ENCODE measurements at places on chromosomes 7 and 10.

- DNase-seq, result no peak
These were observed 259.6 kb upstream of the PPP2R2D start for GRCh38 chr10:131641231-131641630.

GRCh38 chr10:13812804-13813203, 226.0 kb downstream of the PRPF18 start:
- no peak for DNase-seq

- no peak for DNase-seq
These were observed 1.0 kb downstream of the CPED1 start for GRCh38 chr7:120989257-120990220.

DNA sequence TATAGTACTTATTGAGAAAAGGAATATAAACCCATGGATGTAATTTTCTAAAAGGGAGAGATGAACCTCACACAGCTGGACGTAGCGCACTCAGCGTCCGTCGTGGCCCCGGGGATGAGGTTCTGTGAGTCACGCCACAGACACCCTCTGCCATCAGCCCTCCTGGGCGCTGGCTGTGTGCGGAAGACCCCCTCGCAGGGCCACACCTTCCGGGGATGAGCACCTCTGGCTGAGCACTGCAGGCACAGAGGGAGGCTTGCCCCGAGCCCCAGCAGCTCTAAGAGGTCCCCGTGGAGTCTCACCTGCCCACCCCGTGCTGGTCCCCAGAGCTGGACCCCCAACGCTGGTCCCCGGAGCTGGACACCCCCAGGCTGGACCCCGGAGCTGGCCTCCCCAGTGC, 215.8 kb downstream of the PTPRN2 start:
- no peak for DNase-seq

DNA sequence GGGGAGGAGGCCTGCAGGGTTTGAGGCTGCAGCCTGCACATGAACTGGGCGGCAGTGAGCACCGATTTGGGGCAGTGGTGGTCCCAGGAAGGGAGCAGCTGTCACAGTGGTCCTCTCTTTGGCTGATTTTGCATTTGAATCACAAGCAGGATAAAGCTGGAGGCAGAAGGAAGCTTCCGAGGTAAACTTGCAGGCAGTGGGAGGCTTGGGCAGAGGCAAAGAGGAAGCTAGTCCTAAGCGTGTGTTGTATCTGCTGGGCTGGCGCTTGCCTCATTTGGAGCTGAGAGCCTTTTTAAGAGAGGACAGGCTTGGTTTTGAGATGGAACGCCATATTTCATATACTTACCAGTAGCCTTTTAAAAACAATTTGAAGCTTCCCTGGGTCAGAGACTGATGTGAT, 177.2 kb upstream of the PODXL start:
- no peak for DNase-seq

DNA sequence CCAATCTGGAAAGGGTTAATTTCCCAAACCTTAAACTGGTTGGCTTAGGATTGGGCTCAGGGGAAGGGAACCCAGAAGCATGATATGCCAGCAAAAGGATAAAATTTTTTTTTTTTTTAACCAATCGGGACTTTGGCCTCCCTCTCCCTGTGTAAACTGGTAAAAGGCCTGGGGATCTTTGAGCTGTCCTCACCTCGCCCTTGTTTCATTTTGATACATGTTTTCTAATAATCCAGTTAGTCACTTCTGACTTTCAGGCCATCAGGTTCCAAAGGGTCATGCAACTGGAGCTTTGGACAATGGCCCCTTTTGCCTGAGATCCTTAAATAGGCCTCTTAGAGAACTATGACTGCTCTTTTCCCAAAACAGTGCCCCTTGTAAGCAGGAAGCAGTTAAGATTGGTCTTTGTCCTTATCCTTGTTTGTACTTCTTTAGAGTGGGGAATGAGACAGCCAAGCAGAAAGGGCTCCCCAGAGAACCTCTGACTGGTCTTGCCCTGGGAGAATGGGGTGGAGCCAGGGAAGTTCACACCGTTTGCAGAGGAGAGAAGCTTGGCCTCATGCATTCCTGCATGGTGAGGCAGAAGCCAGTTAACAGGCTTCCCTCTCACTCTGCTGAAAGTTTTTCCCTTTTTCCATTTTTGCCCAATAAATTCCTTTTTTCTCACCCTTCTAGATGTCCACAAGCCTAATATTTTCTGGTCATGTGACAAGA, 424.2 kb upstream of the CNTNAP2 start:
- no peak for DNase-seq

- no peak for DNase-seq
These were observed 113.8 kb upstream of the PPP2R2D start for GRCh38 chr10:131786756-131787605.

DNA sequence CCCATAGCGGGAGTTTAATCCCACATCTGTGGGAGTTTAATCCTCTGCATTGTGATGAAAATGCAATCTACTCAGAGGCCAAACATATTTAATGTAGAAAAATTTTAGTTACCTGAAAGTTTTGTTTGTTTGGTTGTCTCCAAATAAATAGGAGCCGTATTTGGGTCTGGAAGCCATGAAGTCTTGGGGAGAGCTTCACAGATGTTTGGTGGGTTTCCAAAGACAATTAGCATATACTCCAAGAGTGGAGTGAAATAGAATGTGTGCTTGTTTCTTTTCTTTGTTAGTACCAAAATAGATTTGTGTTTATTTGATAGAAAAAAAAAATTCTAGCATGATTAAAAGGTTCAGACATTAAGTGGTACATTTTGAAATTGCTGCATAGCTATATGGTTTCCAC, 50.9 kb downstream of the ANK3 start:
- DNase-seq, result no peak

GRCh38 chr10:589961-590680, 99.3 kb downstream of the DIP2C start:
- no peak for DNase-seq

GRCh38 chr10:95964756-95965155, 57.0 kb downstream of the CC2D2B start:
- DNase-seq, result no peak

DNA sequence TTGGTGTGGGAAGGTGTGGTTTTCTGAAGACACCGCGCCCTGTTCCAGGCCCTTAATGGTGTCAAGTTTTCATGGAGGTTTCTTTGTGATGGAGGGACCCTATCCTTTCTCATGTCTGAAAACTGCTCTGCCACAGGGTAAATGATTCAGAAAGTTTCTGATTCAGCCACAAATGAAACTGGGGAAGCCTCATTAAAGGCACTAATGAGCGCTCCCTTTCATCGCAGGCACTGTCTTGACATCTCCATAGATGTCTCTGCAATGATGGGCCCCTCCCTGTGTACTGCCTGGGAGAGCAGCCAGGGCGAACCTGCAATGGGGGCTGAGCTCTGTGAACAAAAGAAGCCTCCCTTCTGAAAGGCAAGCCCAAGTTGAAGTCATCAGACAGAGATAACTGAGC, 355.3 kb downstream of the PRPF18 start:
- no peak for DNase-seq

DNA sequence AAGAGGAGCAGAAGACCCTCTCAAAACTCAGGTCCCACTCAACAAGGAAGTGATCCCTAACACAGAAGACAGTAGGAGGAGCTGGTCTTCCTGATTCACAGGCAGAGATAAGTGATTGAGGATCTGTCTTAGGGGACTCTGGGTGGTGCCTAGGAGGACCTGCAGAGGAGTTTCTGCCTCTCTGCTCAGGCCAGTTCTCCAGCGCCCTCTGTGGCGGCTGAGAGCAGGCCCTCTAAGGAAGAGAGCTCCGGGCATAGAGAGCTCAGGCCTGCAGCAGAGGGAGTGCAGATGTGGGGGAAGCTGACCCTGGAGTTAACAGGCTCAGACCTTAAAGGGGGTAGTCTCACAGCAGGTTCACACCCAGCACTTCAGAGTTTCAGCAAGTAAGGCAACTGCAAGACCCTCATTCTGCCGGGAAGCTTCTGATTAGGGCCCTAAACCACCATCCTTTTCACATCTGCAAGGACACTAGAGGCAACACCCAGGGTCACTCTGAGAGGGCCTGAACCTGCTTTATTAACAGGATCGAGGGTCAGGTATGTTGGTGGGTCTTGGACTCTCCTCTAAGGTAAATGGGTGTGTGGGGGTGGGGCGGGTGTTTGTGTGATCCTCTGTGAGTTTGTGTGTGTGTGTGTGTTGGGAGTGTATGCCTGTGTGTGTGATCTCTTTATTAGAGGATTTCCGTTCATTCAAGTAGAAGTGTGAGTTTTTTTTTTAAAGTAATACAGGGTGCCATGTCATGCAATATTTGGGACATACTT, 57.6 kb upstream of the TARP start:
- no peak for DNase-seq

DNA sequence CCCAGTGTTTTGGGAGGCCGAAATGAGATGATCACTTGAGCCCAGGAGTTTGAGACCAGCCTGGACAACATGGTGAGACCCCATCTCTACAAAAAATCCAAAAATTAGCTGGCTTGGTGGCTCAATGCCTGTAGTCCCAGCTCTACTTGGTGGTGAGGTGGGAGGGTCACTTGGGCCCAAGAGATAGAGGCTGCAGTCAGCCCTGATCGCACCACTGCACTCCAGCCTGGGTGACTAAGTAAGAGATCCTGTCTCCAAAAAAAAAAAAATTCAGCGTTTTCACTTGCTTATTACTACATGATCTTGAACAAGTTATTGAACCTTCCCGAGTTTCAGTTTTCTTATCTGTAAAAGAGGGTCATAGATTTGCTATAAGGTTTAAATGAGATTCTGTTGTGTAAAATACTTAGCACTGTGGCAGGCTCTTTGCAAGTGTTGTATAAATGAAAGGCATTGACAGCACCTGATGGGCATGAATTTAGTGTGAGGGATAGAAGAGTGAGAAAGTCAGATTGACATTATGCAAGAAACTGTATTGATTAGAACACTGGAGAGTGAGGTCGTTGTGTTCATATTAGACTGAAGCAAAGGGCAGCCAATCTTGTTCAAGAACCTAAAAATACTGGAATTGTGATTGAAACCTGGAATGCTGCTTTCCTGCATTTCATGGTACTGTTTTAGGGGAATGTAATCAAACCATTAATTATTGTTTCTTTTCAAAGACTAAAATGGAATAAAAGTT, 136.8 kb downstream of the LCOR start:
- no peak for DNase-seq

- no peak for DNase-seq
These were observed 278.8 kb downstream of the GPR158 start for GRCh38 chr10:25453619-25454018.

DNA sequence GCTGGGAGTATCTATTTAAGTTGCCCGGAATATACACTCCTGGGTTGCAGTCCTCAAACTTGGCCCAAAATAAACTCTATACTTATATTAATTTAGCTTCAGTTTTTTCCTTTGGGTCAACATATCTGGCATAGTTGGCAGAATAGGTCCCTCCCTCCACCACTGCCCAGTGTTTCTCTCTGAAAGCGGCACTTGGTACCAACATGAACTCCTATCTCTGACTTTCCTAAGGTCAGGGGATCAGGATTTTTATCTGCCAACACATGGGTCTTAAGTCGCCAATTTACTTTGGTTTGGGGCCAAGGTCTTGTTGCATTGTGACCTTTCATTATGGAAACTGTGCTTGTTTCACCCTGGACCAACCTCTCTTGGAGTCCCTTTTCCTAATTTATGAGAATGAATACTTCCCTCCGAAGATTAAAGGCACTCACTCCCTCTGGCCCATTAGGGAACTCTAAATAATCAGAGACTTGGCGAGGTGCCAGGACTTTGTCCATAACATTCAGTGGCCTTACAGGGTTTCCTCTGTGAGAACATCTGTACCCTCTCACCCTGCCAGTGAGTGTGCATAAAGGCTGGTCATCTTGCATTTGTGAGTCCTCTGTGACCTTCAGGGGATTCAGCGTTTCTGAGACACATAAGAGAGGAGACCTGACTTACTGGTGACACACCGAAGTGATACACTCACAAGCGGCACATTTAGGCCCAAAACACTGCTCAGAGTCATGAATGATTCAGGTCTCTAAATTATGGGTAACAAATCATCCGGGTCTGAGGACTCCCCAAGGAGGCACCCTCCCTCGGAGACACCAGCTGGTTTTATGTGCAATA, 19.7 kb upstream of the FKBP9 start:
- DNase-seq, result no peak

DNA sequence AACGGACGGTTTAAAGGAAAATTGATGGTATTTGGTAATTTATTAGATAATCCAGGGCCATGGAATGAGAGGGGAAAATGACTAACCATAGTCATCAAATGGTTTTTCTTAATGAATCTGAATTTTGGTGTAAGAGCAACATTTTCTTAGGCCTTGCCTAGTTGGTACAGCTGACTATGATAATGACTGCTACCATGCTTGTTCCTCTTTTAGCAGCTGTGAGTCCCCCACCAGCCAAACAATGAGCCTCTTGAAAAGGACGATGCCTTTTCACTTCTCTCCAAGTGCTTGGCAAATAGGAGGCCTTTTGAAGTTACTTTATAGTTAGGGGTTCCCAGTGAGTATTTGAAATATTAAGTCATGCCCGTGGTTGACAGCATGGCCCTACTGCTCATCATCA, 53.0 kb downstream of the TRUB1 start:
- DNase-seq, result no peak

- no peak for DNase-seq
These were observed 19.0 kb downstream of the MSRB2 start for GRCh38 chr10:23114228-23114850.

DNA sequence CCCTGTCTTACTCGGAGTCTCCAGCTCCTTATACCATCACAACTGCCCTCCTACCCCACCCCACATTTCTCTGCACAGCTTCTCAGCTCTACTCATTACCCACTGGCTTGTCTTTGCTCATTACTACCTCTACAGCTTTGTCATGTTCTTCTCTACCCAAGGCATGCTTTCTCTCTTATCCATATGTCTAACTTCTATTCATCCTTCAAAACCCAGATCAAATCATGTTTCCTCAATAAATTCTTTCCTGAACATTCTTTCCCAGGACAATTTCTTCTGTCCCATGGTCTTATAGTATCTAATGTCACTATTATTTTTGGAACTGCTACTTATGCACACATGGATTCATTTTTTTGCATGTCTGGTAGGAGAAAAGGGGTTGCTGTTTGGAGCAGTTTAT, 231.4 kb downstream of the PTEN start:
- no peak for DNase-seq

GRCh38 chr7:159227433-159227832, 82.8 kb upstream of the VIPR2 start:
- DNase-seq, result no peak

Measured in activated naive CD4-positive, alpha-beta T cell (primary cell).